ENCODE measurements at places on chromosomes 5 and 9.

DNA sequence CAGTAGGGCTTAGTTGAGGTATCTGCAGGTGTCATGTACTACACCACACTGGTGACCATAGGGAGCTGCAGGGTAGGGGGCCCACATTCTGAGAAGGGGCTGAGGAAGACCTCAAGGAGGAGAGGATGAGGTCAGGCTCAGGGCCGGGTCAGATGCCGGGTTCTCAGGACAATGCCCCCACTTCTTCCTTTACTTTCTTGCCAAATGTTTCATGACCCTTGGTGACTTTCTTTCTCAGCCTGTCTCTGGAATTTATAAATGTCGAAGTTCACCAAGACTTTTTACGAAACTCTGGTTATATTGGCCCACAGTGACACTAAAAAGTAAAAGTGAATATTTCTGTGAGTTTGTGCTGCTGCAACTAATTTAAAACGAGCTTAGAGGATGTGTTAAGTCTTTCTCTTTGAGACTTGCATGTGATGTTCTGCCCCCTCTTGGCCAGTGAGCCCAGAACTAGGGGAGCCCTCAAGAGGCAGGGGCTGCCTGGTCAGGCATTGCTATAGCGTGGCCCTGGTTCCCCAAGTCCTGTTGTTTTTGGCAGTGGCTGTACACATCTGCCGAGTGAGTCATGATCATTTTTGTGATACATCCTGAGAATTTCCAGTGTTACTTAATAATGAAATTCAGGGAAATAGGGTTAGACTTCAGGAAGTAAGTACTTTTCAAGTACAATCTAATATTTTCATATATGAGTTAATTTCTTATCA, 11.2 kb downstream of the ACO1 start:
- no peak for DNase-seq

- DNase-seq = no peak
These were observed 24.1 kb downstream of the PITX1 start for GRCh38 chr5:135009736-135010501.

DNA sequence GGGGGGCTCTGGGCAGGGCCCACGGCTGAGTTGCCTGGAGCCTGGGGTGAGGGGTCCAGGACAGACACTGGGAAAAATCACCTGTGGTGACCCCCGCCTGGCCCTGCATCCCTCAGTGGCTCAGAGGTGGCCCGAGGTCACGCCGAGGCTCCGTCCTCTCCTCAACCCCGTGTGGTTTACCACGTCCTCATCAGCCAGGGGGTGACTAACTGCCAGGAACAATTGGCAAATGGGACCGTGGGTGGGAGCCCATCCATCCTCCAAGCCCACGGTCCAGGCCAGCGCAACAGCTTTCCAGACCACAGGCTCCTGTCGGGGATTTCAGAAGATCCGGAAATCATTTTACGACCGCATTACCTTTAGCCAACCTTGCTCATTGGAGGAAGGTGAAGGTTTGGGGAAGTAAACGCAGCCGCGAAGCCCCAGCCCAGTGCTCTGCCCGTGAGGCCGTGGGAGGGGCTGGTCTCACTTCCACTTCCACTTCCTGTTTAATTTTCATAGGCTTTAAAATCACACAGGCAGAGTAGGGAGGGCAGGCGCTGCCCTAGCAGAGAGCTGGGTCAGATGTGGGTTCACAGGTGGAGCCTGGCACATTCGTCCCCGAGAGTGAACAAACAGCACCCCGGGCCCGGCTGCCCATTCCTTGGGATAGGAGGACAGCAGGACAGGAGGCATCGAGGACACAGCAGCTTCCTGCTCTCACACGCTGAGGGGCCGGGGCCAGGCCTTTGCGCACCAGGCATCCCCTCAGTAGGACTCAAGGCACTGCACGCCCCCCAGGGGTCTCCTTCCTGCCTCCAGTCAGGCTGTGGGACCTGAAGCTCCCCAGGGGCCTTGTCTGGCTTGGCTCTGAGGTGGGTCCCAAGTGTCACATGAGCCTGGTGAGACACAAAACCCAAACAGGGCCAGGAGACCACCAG, 19.8 kb upstream of the SLC9A3 start:
- DNase-seq = peak; percentile 46

GRCh38 chr5:83490203-83490602, 18.7 kb downstream of the VCAN start:
- no peak for DNase-seq

DNA sequence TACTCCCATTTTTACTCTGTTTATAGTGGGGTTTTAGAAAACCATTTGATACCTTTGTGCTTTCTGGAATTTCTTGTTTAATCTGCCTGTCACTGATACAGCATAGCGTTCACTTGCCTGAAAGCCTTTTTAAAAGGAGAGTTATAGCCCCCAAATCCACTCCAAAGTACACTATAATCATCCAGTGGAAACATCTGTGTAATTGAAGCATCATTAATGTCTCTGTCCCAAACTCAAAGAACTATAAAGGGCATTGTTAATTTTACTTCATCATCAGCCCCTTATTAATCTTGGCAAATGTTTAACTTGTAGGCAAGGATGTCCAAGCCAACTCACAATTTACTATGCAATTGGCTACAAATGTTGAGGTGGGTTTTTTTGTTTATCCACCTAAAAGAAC, 64.3 kb downstream of the TMEM252 start:
- DNase-seq = no peak

GRCh38 chr5:54249210-54250028, 61.0 kb downstream of the ARL15 start:
- DNase-seq = peak; percentile 17

DNA sequence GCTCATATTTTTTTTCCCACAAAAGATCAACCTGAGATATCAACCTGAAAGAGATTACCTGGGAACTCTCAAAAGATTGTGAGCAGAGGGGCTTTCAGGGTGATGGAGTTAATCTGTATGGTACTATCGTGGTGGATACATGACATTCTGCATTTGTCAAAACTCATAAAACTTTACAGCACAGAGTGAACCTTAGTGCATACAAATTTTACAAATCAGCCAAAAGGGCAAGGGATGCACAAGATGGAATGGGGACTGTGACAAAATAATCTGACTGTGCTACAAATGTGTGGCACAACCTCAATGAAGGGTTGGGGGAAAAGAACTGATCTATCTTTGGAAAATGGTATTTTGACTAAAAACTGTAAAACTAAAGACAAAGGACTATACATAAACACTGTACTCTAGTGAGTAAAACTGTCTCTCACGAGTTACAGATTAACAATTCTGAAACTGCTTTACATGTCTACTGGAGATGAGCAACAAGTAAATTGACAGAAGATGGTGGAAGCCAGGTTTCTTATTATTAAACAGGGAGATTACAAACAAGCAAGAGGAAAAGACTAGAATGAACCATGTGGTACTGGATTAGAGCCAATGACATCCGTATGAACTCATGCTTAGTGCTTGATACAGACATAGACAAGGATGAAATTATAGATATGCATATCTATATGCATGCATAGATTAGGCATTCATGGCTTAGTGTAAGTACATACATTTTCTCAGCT, 24.8 kb upstream of the RLN1 start:
- no peak for DNase-seq

DNA sequence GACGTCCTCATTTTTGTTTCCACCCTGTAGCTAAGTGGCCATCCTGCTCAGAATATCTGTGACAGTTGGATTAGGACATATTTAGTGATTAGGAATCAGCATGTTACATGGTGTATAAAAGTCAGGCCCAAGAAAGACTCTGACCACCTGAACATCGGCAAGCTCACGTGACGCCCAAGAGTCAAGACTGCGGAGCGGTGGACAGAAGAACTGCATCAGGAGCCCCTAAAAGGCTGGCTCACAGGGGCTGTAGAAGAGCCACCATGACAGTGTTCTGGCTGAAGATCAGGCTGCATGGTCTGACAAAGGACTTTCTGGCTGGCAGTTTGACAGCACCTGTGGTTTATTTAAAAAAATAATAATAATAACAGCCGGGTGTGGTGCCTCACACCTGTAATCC, 185.3 kb downstream of the AUH start:
- no peak for DNase-seq

DNA sequence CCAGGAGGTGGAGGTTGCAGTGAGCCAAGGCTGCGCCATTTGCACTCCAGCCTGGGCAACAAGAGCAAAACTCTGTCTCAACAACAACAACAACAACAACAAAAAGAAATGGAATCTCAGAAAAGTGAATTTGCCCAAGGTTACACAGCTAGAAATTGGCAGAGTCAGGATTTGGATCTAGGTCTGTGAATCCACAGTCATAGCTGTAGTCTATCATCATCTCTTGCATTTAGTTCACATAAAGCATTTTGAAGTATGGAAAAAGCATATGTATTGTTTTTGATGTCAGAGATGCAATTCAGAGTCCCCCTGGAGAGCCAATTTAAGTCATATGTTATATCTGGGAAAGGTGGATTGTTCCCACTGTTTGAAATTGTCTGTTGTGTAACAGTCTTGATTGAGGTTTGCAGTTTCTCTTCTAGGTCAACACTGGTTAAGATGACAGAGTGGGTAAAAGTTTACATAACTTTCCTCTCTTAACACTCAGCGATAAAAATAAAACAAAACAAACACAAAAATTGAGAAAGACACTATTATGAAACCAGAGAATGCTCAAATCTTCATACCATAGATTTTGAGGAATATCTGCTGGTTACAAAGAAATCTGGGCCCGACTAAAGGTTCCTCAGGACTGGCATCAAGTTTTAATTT, 21.5 kb upstream of the GPR21 start:
- DNase-seq = no peak

- DNase-seq = no peak
These were observed 39.6 kb downstream of the SH3PXD2B start for GRCh38 chr5:172414531-172415361.

- no peak for DNase-seq
These were observed 694.1 kb upstream of the C9orf72 start for GRCh38 chr9:28267351-28267750.

GRCh38 chr5:56088967-56089829, 94.4 kb upstream of the IL6ST start:
- DNase-seq = no peak

GRCh38 chr9:130712564-130713285, 19.1 kb downstream of the EXOSC2 start:
- peak; percentile 93 for DNase-seq

- no peak for DNase-seq
These were observed 54.1 kb upstream of the ABL1 start for GRCh38 chr9:130780865-130781504.

DNA sequence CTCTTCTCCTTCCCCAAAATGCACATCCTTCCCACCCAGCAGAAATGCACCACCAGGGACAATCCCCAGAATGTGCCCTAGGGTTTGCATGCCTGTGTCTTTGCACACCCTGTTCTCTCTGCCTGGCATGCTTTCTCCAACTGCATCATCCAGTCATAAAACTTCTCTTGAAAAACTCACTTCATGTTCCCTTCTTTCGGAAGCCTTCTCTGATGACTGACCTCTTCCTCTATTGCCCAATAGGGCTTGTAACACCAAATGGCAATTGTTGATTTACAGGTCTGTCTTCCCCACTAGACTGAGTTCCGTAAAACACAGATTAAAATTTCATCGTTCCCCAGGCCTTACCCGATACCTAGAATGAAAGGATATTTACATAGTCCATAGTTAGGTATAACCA, 83.1 kb upstream of the SPOCK1 start:
- no peak for DNase-seq

DNA sequence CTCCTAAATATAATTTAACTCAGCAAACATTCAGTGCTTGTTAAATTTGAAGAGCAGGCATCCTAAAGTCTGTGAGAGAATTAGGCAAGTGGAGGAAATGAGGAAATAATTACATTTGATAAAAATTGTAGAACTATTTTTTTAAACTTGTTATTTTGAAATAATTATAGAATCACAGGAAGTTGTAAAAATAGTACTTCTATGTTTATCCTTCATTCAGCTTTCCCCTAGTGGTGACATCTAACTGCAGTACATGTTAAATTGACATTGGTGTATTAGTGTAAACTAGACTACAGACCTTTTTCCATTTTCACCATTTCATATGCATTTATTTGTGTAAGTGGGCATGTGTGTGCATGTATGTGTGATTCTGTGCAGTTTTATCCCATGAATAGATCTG, 51.6 kb downstream of the F2RL2 start:
- DNase-seq = no peak

DNA sequence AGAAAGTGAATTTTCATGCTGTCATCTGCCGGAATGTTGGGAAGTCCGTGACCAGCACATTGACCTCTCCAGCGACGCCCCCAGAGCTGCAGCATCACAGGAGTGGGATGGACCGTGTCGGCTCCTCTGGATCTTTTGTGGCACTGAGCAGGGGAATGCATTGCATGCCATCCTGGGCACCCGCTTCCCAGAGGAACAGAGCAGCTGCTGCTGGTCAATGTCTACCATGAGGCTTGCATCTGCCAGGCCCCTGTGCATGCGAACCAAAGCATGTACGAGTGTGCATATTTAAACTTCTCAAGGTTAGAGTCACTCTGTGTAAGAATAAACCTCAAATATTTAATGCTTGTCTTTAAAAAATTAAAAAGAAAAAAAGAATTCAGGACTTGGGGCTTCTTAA, 414.8 kb downstream of the GADD45G start:
- no peak for DNase-seq

DNA sequence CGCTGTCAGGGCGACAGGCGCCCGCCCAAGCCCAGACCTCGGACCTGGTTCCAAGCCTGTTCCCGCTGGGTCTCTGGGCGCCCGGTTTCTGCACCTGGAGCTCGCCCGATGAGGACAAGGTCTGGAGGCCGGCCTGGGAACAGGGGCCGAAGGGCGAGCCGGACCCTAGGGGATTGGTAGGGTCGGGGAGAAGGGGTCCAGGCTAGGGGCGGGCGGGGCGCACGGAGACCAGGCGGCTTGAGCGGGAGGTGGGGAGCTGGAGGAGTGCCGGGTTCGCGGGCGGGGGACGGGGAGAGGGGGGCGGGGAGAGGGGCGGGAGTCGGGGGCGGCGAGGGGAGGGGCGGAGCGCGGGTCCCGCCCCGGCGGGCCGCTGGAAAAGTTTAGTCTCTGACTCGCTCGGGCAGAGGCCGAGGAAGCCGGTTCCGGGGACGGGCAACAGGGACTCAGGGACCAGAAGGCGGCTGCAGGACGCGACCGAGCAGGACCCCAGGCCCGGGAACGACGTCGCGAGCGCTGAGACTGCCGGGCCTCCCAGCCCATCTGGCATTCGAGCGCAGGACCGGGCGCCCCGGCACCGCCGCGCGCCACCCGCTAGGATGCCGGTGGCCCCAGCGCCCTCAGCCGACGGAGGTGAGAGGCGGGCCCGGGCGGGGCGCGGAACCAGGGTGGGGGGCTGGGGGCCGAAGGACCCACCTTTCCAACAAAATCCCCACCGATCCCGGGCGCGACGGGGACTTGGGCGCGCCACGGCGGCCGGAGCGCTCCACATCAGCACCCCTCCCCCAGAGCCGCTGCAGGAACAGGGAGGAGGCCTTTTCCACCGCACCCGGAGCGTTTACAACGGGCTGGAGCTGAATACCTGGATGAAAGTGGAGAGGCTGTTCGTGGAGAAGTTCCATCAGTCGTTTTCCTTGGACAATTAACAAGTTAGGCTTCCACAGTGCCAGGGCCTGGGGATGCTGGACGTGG, at the start of gene S1PR3:
Gene S1PR3, plus strand, starts transcription at position 403 of the 969 bp plus-strand sequence. CDS start 9,733 bp downstream, outside the sequence.
- DNase-seq = peak; percentile 52
